ENCODE measurements at places on chromosomes 12 and 14.
A peak's percentile ranks its signal among the peaks of the same experiment; 100 is the strongest.

DNA sequence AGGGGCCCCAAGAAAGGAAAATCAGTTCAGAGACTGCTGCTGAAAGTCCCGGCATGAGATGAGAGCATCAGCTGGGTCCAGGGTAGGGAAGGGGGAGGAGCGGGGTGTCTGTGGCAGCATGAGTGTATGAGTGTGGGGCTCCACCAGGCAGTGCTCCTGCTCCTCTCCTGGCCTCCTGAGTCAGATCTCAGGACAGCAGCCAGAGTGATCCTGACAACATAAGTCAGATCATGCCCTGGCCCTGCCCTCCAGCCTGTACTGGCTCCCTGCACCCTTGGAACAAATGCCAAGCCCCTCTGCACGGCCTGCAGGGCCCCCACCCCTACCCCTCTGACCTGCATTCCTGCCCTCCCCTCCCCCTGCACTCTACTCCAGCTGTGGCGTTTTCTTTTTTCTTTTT, 24.2 kb upstream of the LRP1-AS start:
- no peak for DNase-seq

DNA sequence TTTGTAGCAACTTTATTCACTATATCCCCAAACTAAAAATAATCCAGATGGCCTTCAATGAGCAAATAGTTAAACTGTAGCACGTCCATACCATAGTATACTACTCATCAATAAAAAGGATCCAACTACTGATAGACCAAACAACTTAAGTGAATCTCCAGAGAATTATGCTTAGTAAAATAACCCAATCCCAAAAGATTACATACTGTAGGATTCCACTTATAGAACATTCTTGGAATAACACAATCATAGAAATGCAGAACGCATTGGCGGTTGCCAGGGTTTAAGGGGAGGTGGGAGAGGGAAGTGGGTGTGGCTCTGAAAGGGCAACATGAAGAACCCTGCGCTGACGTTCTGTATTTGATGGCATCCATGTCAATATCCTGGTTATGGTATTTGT, 28.6 kb downstream of the SNRPF start:
- no peak for DNase-seq

DNA sequence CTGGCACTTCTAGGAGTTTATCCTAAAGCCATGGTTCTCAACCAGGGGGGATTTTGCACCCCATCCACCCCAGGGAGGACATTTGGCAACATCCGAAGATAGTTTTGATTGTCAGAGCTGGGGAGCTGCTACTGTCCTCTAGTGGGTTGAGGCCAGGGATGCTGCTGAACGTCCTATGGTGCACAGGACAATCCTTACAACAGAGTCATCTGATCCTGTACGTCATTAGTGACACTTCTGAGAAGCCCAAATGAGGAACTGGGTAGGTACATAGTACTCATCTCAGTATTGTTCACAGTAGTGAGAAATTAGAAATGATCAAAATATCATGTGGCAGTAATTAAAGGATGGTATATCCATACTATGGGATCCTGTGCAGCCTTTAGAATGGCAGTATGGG, 185.1 kb downstream of the CHST11 start:
- no peak for DNase-seq

GRCh38 chr12:120734210-120734609, 8.6 kb downstream of the ACADS start:
- no peak for DNase-seq

DNA sequence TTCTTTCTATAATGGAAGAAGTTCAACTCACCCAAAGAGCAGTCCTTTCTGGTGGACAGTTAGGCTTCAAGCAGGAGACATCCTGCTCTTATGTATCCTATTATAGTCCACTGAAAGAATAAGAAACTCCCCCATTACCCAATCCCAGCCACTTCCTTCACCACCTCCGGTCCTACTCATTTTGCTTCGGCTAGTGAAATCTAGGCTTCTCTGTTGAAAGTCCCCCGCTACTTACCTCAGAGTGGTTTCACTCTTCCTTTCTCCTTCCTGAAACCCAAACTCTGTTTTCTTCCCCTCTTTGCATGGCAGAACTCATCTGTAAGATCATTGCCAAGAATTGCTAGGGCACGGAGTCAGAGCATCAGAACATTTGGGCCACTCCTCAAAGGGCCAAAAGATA, at the start of gene GPR84:
GPR84 (minus strand) TSS at position 74 of the 400 bp plus-strand sequence. CDS start 635 bp downstream, outside the sequence.
- DNase-seq = no peak

GRCh38 chr14:94906991-94907587, 137.2 kb upstream of the GSC start:
- no peak for DNase-seq

DNA sequence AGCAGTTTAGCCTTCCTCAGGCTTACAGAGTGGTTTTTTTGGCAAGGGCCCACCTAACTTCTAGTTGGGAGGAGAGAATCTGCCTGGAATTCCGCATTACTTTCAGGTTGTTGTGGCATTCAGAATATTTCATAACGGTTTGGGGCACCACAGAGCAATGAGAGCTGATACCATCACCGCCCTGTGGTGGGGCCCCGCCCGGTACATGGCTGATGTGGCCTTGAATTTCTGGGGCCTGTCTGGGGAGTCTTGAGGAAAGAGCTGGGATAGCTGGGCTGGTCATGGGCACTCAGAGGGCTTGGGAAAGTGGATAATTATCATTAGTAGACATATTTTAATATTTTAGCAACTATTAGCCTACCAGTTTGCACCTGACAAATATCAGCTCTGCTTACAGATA, 4.2 kb downstream of the TESPA1 start:
- no peak for DNase-seq

DNA sequence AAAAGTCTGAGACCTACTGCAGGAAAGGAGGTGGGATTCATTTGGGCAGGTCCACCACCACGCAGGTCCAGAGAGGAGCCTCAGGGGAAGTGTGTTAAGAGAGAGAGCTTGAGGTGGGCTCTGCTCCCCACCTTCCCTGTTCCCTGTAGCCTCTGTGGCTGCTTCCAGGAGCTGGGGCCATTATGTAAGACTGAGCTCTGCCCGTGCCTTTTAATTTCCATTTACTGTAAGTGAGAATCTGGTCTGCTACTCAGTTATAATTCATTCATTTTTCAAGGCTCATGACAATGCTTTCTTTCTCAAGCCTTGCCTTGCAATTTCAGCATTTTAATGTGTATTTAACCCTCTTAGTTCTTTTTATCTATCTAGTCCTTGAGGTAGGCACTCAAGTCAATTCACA, 8.3 kb downstream of the SLC4A8 start:
- DNase-seq = no peak

GRCh38 chr14:88346048-88346639, 23.1 kb upstream of the KCNK10 start:
- no peak for DNase-seq

GRCh38 chr12:75814851-75815754, 216.5 kb downstream of the PHLDA1 start:
- DNase-seq = peak; percentile 85

GRCh38 chr14:73591690-73592449, at the start of gene ACOT4:
Gene ACOT4 (plus strand): TSS chr14:73591873. CDS start chr14:73591960, 87 bp downstream.
- no peak for DNase-seq

- no peak for DNase-seq
Measured at GRCh38 chr12:51269174-51270066, 795 bp downstream of the SMAGP start.

DNA sequence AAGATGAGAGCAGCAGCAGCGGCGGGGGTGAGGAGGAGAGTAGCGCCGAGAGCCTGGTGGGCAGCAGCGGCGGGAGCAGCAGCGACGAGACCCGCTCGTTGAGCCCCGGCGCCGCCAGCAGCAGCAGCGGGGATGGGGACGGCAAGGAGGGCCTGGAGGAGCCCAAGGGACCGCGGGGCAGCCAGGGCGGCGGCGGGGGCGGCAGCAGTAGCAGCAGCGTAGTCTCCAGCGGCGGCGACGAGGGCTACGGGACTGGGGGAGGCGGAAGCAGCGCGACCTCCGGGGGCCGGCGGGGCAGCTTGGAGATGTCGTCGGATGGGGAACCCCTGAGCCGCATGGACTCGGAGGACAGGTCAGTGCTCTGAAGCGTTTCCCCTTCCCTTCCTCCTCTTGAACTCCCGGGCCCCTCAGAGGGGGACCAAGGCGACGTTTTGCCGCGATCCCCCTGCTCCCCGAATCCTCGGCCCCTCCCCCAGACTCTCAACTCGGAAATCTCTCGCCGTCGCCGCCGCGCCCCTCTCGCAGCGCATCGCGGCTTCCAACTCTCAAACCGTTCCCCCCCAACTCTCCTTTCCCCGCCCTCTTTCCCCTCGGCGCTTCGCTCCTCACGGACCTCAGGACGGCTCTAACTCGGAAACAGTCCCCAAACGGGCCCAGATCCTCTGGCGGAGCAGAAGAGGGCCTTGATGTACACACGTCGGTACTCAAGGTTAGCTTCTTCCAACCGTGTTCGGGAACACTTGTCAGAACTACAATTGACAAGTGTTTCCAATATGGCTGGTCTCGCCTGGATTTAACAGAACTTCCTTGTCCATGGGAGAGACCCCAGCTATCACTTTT, 947 bp downstream of the AEBP2 start:
- peak; percentile 19 for DNase-seq

DNA sequence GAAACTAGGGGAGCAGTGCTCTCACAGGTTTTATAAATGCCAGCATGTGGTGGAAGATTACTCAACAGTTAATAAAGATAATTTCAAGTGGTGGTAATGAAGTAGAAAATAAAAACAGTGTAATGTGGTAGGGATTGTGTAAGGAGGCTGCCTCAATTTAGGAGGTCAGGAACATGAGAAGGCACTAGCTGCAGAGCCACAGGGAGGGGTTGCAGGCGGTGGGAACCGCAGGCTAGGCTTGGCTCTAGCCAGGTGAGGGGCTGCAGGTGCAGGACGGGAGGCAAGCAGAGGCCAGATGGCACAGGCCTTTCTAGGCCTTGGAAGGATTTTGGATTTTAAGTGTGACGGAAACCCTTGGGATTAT, 768 bp downstream of the METTL25 start:
- no peak for DNase-seq

- no peak for DNase-seq
Measured at GRCh38 chr14:83004456-83005006, 1470.9 kb upstream of the SEL1L start.

DNA sequence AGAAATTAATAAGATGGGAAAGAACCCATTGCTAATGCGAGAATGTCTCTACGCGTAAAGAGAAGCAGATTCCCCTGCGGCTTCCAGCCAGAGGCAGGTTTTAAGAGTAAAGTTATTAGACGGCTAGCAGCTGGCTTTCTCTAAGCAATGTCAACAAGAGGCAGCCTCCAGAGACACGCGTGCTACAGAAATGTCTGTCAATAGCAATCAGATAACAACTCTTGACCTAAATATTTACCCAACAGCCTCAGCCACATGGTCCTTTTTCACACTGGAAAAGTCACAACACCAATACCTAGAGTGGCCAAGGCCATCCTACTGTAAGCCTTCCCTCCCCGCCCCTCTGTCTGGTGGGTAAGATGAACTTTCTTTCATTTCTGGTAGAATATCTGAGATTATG, 146.0 kb upstream of the SFSWAP start:
- peak; percentile 59 for DNase-seq

DNA sequence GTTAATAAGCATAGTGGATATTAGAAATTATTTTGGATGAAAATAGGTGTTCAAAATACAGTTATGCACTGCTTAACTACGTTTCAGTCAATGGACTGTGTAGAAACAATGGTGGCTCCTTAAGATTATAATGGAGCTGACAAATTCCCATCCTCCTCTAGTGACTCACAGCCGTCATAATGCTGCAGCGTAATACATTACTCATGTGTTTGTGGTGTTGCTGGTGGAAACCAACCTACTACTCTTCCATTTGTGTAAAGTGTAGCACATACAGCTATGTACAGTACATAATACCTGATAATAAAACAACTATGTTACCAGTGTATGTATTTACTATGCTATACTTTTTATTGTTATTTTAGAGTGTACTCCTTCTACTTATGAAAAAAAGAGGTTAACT, 111.2 kb upstream of the TMCC3 start:
- no peak for DNase-seq

DNA sequence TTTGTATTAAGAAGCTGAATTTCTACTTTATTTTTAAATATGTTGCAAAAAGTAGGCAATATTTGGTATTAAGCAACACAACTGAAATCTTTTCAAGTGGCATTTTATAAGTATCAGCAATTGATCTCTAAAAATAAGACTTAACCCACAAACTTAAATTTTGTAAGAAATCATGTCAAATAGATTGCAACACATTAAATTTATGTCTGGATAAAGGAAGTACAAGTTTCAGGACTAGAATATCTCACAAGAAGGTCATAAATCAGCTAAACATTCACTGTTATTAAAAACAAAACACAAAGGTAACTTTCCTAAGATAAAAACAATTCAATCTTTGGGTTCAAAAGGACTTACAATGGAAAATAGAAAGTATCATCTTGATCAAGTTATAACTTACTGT, 32.8 kb downstream of the CPNE8 start:
- no peak for DNase-seq

DNA sequence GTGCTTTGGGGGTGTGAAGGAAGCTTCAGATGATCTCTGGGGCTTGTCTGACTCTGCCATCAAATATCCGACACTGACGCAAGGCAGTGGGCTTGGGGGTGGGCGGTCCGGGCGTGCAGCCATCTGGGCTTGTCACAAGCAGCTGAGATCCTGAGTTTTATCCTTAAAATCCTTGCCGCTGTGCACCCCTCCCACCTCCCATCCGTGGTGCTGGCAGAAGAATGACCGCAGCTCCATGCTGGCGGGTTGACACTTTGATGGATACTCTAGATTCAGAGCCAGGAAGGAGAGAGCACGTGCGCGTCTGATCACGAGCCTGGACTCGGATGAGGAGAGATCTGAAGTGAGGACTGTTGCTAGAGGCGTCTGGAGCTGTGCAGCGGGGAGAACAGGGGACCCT, 3.0 kb downstream of the ZFYVE21 start:
- no peak for DNase-seq

GRCh38 chr12:90055071-90055470, 346.4 kb upstream of the ATP2B1 start:
- no peak for DNase-seq

- DNase-seq = no peak
Measured at GRCh38 chr12:89689306-89689705, 19.3 kb downstream of the ATP2B1 start.

DNA sequence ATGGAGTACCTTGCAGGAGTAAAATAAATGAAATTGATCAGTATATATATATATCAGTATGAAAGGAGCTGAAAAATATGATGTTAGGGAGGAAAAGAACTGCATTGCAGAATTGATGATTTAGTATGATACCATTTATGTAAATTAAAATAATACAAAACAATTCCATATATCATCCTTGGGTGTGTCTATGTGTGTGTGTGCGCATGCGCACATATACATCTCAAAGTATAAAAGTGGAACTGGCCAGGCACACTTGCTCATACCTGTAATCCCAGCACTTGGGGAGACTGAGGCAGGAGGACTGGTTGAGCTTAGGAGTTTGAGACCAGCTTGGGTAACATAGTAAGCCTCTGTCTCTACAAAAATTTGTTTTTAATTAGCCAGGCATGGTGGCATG, 15.4 kb downstream of the GALNT16 start:
- no peak for DNase-seq

- DNase-seq = no peak
Measured at GRCh38 chr12:8605057-8605456, 7.6 kb downstream of the AICDA start.
